Naive B cell (primary cell): ENCODE measurements at places on chromosomes 3 and 15. TPM values are rescaled to one million over a fixed set of nuclear protein-coding genes. Genes with fewer than 3 reads are reported as not detected.

GRCh38 chr3:42728056-42728455, 25.5 kb upstream of the HHATL start:
- DNase-seq, result no peak

GRCh38 chr3:54830658-54831057, 97.2 kb downstream of the LRTM1 start:
- DNase-seq, result no peak

GRCh38 chr3:42096796-42097565, 5.8 kb downstream of the TRAK1 start:
- DNase-seq, result no peak

DNA sequence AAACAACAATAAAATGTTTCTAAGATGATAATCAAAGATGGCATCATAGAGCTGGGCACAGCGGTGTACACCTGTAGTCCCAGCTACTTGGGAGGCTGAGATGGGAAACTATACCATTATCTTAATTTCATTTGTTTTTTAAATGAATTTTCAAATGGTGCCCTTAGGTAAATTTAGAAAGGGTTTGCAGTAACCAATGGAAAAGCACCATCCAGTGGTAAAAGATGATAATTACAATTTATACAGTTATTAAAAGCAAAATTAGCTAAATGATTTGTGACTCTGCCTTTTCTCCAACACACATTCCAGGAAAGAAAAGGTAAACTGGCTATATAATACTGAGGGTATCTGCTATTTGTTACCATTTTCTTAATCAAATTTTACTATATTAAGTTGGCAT, 14.4 kb upstream of the ANKRD28 start:
- DNase-seq, result no peak

- DNase-seq, result peak; percentile 82
Measured at GRCh38 chr3:46926871-46927717, 49.5 kb downstream of the CCDC12 start.

The SNTN gene
- polyA plus RNA-seq, result not detected

- DNase-seq, result no peak
Measured at GRCh38 chr15:25693321-25694238, 169.5 kb downstream of the ATP10A start.

The SAXO2 gene
- polyA plus RNA-seq, result 7.5 TPM

The SH2D7 gene
- not detected for polyA plus RNA-seq

- DNase-seq, result no peak
Measured at GRCh38 chr3:140198242-140198641, 263.3 kb downstream of the CLSTN2 start.

The SLMAP gene
- polyA plus RNA-seq, result 26.2 TPM

- DNase-seq, result peak; percentile 85
Measured at GRCh38 chr3:152269056-152269830, 514 bp downstream of the MBNL1 start.

GRCh38 chr15:74156678-74157411, 16.7 kb upstream of the ISLR start:
- no peak for DNase-seq

DNA sequence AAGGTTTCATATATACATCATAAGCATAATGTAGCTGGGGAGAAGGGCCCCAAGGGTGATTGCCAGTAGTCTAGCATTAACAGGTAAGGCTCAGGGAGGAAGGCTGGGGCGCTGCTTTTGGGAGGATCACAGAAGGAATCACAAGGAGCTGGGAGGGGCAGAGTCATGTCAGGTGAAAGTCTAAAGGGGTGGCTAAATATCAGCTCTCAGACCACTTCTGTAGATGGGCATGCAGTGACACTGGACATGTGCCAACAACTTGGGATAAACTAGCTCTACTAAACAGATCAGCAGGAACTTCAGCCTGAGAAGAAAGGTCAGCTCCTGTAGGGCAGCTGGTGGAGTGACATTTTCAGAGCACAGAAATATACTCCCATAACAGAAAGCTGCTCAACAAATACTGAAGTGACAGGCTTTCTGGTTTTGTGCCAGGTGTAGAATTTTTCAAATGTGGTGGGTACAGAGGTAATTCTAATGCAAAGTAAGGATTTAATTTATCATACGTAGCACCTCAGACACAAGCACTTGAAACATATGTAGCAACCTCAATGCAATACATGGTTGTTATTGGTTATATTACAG, 79.4 kb downstream of the PEX5L start:
- no peak for DNase-seq

The SLC24A5 gene
- polyA plus RNA-seq, result not detected

- DNase-seq, result no peak
Measured at GRCh38 chr3:140499114-140499757, 178.6 kb upstream of the TRIM42 start.

DNA sequence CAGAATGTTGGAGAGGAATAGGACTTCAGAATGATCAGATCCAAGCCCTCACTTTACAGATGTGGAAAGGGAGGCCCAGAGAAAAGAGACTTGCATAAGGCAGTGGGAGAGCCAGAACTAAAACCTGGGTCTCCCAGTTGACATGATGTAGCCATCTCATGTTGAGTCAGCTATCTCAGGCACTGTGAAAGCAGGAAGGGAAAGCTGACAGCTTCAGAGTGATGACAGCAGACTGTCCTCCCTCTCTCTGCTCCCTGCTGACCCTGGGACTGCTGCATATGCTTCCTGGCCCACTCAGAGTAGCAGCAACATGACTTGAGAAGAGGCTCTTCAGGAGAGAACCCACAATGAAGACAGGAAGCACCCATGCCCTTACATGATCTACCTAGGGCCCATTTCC, 14.7 kb downstream of the FHIT start:
- DNase-seq, result no peak

The ANKRD34C gene
- not detected for polyA plus RNA-seq
